ENCODE measurements at places on chromosomes 1 and 21.

DNA sequence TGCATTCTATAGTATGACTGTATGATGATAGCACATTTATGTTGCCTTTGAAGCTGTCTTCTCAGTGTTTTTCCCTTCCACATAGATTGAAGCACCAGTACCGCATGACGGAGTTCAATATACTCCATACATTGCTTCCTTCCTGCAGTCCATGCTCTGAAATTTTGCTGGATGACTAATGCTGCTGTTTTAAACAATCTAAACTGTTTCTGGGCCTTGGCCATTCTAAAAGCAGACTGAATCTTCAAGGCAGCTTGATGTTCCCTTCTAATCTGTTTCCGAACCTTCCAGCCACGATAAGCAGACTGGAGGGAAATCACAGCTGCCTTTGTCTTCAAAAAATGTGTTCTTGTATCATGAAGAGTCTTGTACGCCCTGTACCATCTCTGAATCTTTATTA lies 36.2 kb upstream of the F13B start:
- no peak for DNase-seq

GRCh38 chr1:67723620-67724019 lies 38.6 kb downstream of the GADD45A start:
- peak; percentile 83 for DNase-seq

- DNase-seq: no peak
Observed at GRCh38 chr1:13622446-13622845, 38.8 kb downstream of the PDPN start.

- DNase-seq: peak; percentile 35
Observed at GRCh38 chr1:212237651-212238050, 47.6 kb upstream of the PPP2R5A start.

DNA sequence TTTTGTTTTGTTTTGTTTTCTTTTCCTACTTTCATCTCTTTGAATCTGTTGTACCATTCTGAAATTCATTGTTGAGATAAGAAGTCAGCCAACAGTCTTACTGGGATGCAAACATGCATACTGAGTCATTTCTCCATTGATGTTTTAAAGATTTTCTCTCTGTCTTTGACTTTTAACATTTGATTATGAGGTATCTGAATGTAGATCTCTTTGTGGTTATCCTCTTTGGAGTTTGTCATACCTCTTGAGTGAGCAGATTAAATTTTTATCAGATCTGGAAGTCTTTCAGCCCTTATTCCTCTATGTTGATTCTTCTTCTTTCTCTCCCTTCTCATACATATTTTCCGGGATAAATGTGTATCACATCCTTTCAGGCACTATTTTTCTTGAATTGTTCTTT lies 406.9 kb upstream of the NCAM2 start:
- no peak for DNase-seq

DNA sequence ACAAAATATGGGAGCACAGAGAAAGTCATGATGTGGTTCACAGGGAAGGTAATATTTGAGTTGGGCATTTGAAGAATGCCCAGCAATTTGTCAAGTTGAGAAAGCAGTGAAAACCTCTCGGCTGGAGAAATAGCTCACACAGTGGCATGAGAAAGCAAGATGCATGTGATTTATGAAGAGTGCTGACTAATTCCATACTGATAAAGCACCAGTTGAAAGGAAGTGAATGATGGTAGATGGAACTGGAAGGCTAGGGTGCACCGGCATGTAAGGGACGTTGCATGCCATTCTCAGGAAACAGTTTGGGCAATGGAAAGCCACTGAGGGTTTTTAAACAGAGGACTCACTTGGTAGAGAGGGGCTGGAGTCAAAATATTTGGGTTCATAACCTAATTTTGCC lies 53.5 kb upstream of the MTF2 start:
- no peak for DNase-seq

- peak; percentile 41 for DNase-seq
Observed at GRCh38 chr1:108708691-108709660, 3.7 kb upstream of the FNDC7 start.

DNA sequence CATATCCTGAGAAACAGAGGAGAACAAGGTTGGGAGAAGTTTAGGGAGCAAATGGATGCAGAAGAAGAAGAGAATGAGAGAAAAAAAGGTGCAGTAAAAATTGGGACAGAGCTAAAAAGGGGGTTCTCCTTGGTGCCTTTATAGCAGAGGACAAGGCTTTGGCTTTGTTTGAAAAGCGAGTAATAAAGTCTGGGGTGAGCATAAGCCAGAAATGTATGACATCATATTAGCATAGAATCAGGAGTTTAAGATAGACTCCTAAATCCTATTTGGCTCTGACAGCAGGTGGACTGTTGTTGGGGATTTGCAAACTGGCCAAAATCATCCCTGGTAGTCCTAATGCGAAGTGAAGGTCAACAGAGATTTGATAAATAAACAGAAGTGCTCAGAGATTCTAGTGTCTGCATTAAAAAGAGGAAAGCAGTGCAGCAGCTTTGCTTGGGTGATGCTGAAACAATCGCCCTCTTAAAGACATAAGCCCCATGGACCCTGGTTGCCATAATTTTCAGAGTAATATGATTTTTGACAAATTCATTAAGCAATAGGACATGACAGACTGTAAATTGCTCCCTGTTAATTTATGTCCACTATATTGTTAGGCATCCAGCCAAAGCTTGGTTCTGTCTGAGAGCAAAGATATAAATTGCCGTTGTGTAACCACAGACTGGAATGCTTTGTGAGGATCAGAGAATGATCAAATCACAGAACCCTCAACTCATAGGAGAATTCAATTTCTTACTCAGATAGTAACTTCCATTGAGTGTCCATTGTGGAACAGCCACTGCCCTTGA lies 385.0 kb upstream of the NFIA start:
- no peak for DNase-seq

DNA sequence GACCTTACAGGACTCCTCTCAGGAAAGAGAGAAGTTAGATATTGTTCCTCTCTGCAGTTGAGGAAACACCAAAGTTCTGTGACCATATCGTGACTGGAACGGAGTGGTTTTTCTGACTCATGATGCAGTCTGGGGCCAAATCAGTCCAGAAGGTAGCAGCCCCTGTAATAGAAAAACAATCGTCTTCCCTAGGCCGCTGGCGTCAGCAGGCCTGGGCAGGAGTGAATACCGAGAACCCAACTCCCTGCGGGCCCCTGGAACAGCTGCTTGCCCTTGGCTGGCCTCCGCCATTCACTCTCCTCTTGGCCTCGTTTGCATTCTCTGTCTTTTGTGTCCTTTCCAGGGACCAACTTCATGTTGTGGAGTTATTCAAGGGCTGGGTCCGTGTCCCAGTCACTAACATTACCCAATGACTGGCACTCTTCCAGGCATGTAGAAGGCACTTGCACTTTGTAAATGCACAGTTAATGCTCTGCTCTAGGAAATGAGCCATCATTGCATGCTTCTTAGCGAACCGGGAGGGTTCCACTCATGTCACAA lies 10.9 kb upstream of the CD101 start:
- DNase-seq: peak; percentile 99

DNA sequence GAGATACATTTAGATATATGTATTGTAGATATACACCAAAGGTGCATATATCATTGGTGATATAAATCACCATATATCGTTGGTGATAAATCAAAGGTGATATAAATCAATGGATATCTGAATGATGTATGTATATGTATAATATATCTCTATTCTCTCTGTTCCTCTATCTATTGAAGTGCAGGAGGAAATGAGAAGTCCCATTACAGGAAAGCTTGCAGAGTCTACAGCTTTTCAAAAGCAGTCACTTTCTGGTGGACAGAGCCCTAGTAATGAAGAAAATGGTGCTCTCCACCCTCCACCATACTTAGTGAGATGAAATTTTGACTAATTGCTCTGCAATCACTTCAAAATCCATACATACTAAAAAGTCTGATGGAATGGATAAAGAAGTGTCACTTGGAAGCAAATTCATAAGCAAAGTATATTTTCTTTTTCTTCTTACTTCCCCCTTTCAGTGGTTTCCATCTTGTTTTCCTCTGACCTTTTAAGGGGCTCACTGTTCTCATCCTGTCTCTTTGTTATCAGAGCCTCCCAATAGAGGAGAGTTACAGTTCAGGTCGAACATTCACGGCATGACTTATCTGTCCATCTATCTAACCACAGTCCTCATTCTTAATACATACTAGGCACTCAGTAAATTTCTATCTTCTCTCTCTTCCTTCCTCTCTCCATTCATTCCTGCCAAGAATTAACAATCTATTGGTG lies 227.2 kb downstream of the KCNJ6 start:
- DNase-seq: no peak

DNA sequence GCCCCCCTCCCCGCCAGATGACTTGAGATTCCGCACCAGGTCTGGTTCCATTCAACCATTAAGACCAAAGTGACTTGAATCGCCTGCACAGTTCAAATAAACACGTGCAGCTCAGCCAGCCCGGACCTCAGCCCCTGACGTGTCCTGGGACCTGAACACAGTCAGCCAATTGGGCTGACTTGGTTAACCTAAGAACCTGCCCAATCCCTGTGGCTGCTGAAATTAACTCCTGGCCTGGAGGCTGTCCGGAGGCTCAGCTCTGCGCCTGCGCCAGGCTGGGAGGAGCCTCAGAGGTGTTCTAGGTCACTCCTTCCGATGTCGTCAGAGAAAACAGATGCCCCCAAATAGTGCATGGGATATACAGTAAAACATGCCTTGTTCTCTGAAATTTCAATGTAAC lies 73.4 kb downstream of the SCCPDH start:
- no peak for DNase-seq

DNA sequence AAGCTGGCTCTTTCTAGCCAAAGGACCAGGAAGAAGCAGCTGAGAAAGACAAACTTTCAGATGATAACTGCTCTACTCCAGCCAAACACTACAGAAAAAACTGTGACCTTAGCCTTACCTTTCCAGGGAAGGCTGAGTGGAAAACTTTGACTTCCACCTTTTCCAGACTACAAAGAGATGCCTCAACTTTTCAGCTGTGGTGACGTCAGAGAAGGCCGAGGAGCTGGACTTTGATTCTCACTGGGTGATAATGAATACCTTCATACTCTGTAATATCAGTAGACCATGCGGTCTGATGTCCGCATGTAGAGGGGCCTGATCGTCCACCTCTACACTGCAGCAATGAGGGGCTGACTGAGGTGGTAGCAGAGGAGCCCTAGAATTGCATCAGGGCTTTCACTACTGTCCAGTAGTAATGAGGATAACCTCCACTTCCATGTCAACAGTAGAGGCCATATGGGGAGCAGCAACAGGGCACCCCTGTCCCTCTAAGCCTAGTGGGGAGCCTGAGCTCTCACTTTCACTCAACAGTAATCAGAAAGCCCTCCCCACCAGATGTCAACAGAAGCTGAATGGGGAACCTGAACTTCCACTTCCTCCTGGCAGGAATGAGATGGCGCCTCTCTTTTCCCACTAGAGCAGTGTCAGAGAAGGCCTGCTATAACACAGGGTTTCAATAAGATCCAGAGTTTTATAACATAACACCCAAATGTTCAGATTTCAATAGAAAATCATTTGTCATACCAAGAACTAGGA lies 28.4 kb upstream of the PADI1 start:
- no peak for DNase-seq

DNA sequence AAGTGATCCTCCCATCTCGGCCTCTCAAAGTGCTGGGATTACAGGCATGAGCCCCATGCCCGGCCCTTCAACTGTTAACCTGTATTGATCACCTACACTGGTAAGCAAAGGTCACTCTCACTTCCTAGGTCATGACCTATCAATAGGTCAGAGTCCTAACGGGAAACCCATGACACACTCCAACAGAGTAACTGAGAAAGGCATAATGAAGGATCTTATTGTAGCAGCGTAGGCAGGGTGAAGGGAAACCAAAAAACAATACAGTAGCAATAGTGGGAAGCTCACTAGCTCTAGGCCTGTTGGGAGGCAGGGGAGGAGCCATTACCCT lies 19.5 kb upstream of the IFNAR1 start:
- no peak for DNase-seq

DNA sequence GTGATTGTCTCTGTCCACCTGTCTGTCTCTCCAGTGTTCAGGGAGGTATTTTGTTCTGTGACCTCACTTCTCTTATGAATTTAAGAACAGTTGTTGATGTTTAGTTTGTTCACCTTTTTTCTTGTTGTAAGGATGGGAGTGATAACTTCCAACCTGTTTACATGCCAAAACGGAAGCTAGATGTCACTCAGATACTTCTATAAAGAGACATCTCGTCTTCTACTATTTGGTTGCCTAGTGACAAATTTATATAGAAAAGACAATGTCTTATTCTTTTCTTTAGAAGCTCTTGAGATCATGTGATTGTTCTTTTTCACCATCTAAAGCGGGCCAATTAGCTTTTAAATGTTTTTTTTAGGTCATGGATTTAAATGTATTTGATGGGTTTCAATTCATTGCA lies 33.8 kb downstream of the PRSS38 start:
- DNase-seq: no peak

GRCh38 chr1:235873045-235873444 lies 6.3 kb upstream of the LYST start:
- no peak for DNase-seq

GRCh38 chr21:27047283-27047657 lies 80.4 kb upstream of the ADAMTS5 start:
- DNase-seq: peak; percentile 19

- no peak for DNase-seq
Observed at GRCh38 chr1:216015116-216015515, 408.1 kb downstream of the USH2A start.
